Smooth muscle cell of bladder (primary cell): ENCODE measurements at places on chromosomes 7 and 10. TPM values are rescaled to one million over a fixed set of nuclear protein-coding genes. Genes with fewer than 3 reads are reported as not detected.

The CALCR gene
- not detected in 2 replicates for total RNA-seq

The C7orf33 gene
- not detected in 2 replicates for total RNA-seq

The SLC26A3 gene
- total RNA-seq: not detected in 2 replicates

The CRYGN gene
- total RNA-seq: 0.14 and 0.74 TPM in 2 replicates

The GPR15LG gene
- not detected in 2 replicates for total RNA-seq

The OIT3 gene
- total RNA-seq: under 0.01 and 0.18 TPM in 2 replicates

The HOXA5 gene
- total RNA-seq: 1.4 and 1.6 TPM in 2 replicates

The RAMP3 gene
- total RNA-seq: not detected in 2 replicates

The SPRN gene
- total RNA-seq: 0.43 and 0.46 TPM in 2 replicates

The UCMA gene
- total RNA-seq: not detected in 2 replicates
